ENCODE measurements at places on chromosomes 7 and 10.

GRCh38 chr7:85713171-85713570, 526.3 kb upstream of the SEMA3D start:
- no peak for DNase-seq

DNA sequence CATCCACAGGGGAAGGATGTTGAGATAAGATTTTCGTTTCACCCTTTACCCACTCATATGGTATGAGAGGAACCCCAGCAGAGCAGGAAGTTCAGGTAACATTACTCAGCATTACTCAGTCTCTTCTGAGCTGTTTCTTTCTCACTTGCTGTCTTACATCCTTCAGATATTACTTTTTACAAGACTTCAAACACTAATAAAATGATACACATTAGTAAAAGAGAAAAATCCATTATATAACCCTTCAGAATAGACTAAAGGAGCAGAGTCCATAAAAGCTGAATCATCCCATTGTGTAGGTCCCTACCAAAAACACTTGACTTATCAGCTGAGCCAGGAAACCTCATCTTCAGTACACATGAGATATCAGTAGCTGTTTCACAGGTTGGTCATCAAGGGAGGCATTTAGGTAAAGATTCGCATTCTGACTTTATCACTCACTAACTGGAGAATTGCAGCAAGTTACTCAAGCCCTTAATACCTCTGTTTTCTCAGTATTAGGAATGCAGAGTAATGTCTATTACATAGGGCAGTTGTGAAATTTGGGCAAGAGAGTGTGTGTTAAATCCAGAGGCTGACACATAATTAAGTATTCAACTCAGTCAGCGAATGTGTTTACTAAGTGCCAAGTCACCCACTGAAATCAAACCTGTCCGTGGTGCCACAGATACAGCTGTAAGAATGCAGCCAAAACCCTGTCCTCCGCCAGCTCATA, 44.7 kb downstream of the KLF6 start:
- no peak for DNase-seq

DNA sequence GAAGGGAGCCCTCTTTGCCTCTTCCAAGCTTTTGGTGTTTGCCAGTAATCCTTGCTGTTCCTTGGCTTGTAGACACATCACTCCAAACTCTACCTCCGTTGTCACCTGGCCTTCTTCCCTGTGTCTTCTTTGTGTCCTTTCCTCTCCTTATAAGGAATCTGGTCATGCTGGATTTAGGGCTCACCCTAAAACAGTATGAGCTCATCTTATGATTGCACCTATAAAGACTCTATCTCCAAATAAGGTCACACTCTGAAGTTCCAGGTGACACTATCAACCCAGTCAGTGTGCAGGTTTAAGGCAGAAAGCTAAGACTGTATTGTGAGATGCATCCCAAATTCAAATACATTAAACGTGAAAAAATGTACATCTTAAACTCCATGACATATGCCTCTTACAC, 49.0 kb upstream of the ZRANB1 start:
- DNase-seq = no peak

GRCh38 chr10:35643151-35644049, 1.3 kb upstream of the FZD8 start:
- DNase-seq = peak; percentile 89

DNA sequence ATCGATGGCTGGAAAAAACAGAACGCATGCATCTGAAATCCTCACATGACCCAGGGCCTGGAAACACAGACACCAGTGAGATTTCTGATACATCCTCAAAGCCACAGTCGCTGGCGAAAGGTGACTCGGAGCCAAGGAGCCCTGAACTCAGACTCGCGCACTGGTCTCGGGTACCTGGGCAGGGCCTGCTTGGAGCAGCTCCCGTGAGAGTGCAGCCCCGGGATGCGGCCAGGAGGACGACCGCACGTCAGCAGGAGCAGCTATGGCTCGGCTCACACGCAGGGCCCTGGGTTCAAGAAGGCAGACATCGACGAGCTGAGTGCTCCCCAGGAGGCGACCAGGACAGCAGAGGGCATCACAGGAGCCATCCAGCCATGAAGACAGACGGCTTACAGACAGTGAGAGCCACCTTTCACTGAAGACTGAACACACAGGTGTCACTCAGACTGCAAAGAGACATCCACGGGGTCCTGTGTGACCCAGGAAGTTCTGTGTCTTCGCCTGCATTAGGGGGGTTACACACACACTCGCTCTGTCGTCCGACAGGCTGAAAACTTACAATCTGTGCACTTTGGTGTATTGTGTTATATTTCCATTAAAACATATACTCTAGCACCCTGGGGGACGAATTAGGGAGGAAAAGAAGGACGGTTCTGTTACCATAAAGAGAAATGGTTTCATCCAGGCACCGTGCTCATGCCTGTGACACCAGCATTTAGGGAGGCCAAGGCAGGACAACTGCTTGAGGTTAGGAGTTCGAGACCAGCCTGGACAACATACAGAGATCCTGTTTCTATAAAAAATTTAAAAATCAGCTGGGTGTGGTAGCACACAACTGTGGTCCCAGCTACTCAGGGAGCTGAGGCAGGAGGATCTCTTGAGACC, 227.7 kb downstream of the MAD1L1 start:
- DNase-seq = no peak

DNA sequence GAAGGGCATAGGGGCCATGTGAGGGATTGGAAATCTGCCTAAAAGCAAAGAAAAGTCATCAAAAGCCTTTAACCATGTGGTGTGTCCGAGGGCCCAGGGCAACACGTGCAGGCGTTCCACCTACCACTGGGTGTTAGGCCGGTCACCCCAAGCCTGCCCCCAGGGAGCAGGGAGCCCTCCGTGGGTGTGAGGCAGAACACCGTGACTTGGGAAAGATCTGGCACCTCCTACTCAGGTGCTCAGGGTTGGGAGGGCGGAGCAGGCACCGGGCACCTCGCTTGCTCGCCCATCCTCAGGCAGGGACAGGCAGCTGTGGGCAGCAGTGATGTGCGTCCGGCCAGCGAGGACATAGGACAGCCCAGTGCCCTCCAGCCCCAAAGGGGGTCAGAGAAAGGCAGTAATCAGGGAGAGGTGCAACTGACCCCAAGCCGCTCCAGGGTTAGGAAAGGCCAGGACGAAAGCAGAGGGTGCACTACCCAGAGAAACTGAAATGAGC, 80.7 kb upstream of the CHST15 start:
- DNase-seq = no peak

- peak; percentile 63 for DNase-seq
Observed at GRCh38 chr10:97574374-97575126, 2.0 kb downstream of the ANKRD2 start.

GRCh38 chr7:8507566-8507965, 74.2 kb downstream of the NXPH1 start:
- DNase-seq = peak; percentile 74

GRCh38 chr10:97154162-97154561, 31.6 kb downstream of the SLIT1 start:
- no peak for DNase-seq

DNA sequence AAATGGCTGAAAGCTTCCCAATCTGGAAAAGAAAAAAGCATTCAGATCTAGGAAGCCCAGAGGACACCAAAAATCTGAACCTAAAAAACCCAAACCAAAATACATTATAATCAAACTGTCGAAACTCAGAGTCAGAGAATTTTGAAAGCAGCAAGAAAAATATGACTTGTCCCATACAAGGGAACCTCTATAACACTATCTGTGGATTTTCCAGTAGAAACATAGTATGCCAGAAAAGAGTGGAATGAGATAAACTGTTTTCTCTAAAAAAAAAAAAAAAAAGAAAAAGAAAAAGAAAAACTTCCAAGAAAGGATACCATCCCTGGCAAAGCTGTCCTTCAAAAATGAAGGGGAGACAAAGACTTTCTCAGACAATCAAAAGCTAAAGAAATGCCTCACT, 179.0 kb downstream of the POM121L12 start:
- no peak for DNase-seq

DNA sequence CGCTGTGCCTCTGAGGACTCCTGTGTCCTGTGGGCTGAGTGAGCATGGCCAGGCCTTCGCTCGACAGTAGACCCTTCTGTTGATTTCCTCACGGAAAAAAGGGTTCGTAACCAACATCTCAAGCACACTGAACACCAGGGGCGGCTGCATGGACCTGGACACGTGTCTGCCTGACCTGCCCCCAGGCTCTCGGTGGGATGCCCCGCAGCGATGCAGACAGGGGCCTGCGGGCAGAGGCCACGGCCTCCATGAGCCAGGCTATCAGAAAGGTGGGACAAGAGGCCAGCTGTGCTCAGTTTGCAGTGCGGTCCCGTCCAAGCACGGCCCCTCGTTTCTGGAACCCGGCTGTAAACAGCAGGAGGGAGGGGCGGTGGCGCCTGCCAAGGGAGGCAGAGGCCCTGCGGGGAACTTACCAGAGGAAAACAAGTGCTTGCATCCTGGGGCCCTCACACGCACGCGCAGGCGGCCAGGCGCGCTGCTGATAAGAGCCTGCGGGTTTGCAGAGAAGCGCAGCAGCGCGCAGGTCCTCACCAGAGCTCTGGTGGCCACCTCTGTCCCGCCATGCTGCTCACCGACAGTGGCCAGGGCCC, 10.6 kb downstream of the GPR146 start:
- DNase-seq = no peak

DNA sequence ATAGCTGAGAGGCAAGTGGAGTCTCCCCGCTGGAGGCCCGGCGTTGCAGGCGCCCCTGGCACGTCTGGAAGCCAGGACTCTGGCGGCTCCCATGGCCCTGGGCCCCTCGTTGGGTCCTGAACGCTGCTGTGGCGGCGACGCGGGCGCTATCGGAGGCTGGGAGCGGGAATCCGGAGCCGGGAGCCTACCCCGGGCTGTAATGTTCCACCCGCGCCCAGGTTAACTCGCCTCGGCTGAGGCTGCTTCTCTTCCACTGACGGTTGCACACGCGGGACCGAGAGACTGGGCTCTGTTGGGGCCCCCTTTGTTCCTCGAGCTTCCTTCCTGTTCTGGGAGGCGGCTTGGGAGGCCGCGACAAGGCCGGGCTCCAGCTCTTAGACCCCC, 1.3 kb upstream of the HOXA5 start:
- DNase-seq = no peak

GRCh38 chr10:77606751-77607150, 30.9 kb downstream of the KCNMA1 start:
- no peak for DNase-seq

GRCh38 chr7:24932815-24933214, 47.2 kb downstream of the OSBPL3 start:
- DNase-seq = no peak

DNA sequence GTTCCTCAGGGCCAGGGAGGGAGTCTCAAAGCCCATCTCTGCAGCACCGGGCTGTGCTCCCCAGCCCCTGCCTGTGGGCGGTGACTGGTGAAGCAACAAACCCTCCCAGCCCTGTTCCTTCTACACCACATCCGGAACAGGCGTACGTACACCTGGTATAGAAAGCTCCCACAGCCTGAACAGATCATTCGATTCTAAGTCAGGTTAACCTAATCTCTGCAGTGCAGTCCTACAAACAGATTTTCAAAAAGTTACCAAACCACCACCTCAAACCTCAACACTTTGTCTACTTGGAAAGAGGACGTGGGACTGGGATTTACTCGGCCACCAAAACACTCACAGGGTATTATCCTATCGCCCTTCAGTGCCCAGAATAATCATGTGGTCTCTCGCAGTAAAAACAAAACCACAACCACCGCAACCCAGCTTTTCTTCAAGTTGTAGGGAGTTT, 238.4 kb downstream of the DIP2C start:
- no peak for DNase-seq

DNA sequence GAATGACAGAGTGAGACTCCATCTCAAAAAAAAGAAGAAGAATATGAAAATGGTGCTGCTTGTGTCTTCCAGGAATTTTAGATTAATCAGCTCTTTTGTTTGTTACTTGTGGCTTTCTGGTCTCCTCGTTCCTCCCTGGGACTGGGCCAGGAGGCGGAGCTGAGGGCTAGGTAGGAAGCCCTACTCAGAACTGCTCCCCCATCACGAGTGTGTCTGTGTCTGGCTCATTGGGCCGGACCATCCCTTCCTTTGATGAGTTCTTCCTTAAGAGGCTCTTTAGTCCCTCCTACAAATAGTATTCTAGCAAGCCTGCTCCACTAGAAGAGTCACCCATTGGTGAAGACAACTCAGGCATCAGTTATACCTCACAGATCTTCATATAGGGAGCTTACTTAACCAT, 56.8 kb upstream of the YAE1 start:
- DNase-seq = no peak

DNA sequence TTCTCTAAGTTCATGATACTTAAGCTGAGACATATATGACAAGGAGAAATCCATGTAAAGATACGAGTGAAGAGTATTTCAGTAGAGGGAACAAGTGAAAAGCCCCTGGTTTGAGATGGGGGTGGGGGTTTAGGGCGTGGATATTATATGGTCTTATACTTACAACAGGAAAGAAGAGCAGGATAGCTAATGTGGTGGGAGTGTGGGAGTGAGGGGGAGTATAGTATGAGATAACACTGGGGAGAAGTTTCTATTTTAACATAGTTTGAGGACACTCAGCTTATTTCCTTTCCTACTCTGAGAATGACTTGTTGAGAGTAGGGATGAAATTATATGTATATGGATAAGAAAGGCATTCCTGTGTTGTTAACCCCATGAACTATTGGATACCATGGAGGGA, 36.5 kb downstream of the MCU start:
- DNase-seq = no peak

DNA sequence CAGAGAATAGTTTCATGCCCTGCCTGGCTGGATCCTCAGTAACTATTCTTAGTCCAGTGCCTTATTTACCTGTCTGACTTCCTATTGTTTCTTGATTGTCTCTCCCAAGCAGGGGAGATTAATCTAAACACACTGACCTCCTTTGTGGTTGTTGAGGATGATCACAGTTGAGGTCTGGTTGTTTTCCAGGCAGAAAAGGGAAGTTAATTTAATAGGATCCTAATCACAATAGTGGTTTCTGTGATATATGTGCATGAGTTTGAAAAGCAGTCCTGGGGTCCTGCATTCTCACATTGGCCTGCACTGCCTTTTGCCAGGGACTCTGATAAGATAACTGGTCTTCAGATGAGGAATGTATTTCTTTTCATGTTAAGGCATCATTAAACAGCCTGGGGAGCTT, 130.1 kb downstream of the SND1 start:
- no peak for DNase-seq

Data from NCI-H2081 (cell line).